ENCODE measurements at places on chromosomes 7 and 10.

DNA sequence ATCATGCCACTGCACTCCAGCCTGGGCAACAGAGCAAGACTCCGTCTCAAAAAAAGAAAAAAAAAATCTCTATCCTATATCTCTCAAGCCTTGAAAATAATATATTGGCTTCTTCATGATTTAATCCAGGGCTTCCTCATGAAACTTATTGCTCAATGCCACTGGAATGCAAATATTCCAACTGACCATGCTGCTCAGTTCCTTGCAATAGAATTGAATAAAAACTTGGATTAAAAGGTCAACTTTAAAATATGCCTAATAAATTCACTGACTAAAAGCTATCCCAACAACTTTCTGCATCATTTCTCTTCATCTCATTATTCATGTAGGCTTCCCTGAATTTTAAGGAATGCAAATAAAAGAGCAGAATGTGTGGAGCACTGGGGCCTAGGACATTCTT is 42.1 kb upstream of the NOBOX start:
- no peak for DNase-seq

DNA sequence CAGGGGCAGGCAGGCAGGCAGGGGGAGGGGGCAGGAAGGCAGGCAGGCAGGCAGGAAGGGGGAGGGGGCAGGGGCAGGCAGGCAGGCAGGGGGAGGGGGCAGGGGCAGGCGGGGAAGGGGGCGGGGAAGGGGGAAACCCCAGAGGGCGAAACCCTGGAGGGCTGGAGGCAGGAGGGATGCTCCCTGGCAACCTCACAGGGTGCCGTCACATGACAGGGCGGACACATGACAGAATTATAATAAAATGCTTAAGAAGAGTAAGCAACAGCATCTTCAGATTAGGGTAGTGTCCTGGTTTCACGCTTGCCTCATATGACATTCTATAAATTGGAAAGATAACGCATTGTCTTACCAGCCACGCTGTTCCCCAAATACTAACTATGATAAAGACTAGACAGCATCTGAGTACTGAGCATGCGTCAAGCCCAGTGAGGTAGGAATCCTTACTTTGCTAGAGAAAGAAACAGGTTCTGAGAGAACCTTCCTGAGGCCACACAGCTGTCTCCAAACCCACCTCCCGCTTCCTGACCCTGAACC is 131.6 kb downstream of the DIP2C start:
- DNase-seq: no peak

- DNase-seq: no peak
These were observed 245.6 kb downstream of the SEMA3D start for GRCh38 chr7:84941291-84941690.

- no peak for DNase-seq
These were observed 113.5 kb downstream of the ITGB8 start for GRCh38 chr7:20444030-20444800.

GRCh38 chr10:100697070-100697469 is 48.3 kb upstream of the PAX2 start:
- DNase-seq: no peak

DNA sequence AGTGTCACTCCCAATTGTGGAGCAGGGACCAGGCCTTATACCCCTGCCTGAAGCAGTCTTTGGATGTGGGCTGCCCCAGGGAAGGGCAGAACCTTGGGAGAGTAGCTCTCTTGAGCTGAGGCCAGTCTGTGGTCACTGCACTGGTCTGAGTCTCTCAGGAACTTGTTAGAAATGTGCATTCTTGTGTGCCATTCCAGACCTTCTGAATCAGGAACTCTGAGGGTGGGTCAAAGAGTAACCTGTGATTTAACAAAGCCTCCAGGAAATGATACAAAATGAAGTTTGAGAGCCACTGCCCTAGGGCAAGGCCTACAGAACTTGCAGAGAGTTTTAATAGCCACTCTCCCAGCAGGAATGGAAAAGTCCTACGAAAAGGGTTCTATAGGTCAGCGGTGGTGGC is 68.1 kb downstream of the LYZL1 start:
- DNase-seq: no peak

GRCh38 chr7:41886262-41886900 is 183.5 kb upstream of the INHBA start:
- no peak for DNase-seq

Measured in stimulated activated effector memory CD8-positive, alpha-beta T cell treated with anti-CD3 and anti-CD28 coated beads, Interleukin-12 subunit alpha, Interleukin-12 subunit beta, amount 100 ng/mL, for 72 hours (primary cell).